ENCODE measurements at places on chromosomes 3 and 15. TPM values are rescaled to one million over a fixed set of nuclear protein-coding genes. Genes with fewer than 3 reads are reported as not detected.

DNA sequence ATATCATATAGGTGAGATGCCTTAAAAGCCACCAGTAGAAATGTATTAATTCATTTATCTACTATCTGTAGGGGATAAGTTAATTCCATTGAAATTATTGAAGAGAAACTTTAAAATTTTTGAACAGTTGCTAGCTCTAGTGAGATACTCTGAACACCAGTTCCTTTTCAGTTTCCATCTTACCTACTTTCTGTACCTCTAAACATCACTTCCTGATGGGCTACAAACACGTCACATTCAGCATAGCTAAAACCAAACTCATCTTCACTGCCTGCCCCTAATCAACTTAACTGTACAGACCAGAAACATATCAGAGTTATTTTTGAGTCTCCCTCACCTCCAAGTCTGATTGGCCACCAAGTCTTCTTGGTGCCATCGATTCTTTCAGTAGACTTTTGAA lies 88.9 kb downstream of the FEZF2 start:
- no peak overlapping the region for H3K27ac ChIP-seq
- no peaks in the 10 kb centered on the region for H3K36me3 ChIP-seq
- H3K27me3 ChIP-seq, result no peaks in the 10 kb centered on the region
- H3K4me3 ChIP-seq, result no peak overlapping the region
- no peaks in the 10 kb centered on the region for H3K4me1 ChIP-seq
- no peak for DNase-seq

GRCh38 chr3:89571298-89571697 lies 463.9 kb downstream of the EPHA3 start:
- no peak for DNase-seq
- H3K36me3 ChIP-seq, result no peaks in the 10 kb centered on the region
- H3K4me1 ChIP-seq, result no peaks in the 10 kb centered on the region
- H3K4me3 ChIP-seq, result no peak overlapping the region

DNA sequence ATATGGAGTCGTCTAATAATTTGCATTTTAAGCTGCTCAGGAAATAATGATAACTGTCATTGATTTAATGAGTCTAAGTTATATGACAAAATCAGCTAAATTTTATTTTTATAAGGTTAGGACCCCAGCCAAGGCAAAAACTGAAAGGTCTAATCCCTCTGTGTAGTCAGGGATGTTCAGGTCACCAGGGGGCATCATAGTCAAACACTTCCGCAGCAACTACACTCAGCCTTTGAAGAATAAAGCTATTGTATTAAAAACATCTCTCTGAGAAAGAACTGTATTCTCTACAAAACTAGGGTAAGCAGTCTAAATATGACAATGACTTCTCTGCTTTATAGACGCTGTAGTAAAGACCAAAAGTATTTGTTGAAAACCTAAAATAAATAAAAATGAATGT lies 15.0 kb downstream of the INTS14 start:
- peaks cover 7% of the 10 kb centered on the region for H3K36me3 ChIP-seq
- no peaks in the 10 kb centered on the region for H3K4me1 ChIP-seq
- DNase-seq, result no peak
- H3K27me3 ChIP-seq, result no peaks in the 10 kb centered on the region

DNA sequence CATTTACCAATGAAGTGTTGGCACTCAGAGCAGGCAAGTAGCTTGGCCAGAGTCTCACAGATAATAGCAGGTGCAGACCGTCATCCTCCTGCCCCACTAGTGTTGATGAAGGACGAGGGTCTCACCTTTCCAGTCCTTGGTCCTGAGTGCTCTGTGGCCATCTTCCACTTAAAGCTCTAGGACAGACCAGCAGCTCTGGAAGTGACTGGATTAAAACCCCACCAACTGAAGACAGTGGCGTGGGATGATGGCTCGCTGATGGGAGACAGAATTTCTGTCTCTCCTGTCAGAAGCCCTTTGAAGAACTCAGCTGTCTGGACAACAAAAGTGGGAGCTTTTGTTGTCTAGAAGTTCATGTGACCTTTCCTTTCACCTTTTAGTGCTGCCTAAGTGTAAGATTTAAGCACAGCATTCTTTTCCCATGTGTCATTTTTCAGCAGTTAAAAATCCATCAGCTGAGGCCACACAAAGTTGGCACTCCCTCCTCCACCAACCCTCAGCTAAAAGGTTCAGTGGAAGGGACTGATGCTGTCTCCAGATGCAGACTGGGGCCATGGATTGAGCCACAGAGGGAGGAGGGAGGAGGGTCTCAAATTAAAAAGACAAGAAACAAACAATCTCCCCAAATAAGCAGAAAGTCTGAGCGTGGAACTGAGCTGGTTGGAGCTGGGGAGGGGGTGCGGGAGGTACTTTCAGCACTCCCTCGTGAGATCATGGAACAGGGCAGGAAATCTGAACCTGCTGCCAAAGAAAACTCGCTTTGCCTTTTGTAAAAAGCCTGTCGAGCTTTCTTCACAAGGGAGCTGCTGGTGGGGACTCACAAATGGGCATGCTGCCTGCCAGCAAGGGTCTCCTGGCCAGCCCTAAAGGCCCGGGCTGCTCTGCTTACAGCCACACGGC lies 148.5 kb upstream of the CTDSPL start:
- no peak overlapping the region for H3K4me3 ChIP-seq
- H3K27me3 ChIP-seq, result no peaks in the 10 kb centered on the region
- no peak for DNase-seq
- H3K27ac ChIP-seq, result no peak overlapping the region
- H3K4me1 ChIP-seq, result no peaks in the 10 kb centered on the region

GRCh38 chr15:68371160-68371559 lies 60.8 kb downstream of the ITGA11 start:
- H3K27me3 ChIP-seq, result no peaks in the 10 kb centered on the region
- H3K4me3 ChIP-seq, result no peak overlapping the region
- no peaks in the 10 kb centered on the region for H3K36me3 ChIP-seq

GRCh38 chr3:168870892-168871291 lies 775.2 kb upstream of the GOLIM4 start:
- H3K4me3 ChIP-seq, result no peak overlapping the region
- H3K27me3 ChIP-seq, result no peaks in the 10 kb centered on the region
- H3K4me1 ChIP-seq, result peaks cover 10% of the 10 kb centered on the region

GRCh38 chr3:10907262-10907661 lies 85.3 kb upstream of the SLC6A1 start:
- H3K36me3 ChIP-seq, result no peaks in the 10 kb centered on the region
- H3K4me3 ChIP-seq, result no peak overlapping the region
- no peaks in the 10 kb centered on the region for H3K4me1 ChIP-seq
- H3K27me3 ChIP-seq, result no peaks in the 10 kb centered on the region

The ZMYND10 gene
- total RNA-seq, result 1.3 TPM

The EFHB gene
- total RNA-seq, result not detected
